ENCODE measurements at places on chromosomes 3 and 15. TPM values are rescaled to one million over a fixed set of nuclear protein-coding genes. Genes with fewer than 3 reads are reported as not detected.

NTRK3 gene
- total RNA-seq: not detected

DNA sequence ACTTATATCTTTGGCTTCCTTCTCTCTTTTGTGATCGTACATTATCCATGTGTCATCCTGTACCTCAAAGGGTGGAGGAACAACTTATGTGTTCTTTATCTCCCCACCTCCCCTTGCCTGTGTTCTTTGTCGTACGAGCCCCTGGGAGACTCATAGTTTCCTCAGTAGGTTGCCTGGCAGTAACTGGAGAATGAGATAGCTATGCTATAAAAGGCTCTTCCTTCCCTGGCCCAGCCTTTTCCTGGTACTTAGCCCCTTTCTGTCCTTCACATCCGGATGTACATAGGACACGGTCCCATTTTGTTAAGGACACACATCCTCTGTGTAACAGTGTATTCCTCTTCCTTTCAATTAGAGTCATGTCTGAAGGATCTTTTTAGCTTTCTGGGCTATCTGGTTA, 32.1 kb downstream of the PLCL2 start:
- DNase-seq: peak; percentile 52

DNA sequence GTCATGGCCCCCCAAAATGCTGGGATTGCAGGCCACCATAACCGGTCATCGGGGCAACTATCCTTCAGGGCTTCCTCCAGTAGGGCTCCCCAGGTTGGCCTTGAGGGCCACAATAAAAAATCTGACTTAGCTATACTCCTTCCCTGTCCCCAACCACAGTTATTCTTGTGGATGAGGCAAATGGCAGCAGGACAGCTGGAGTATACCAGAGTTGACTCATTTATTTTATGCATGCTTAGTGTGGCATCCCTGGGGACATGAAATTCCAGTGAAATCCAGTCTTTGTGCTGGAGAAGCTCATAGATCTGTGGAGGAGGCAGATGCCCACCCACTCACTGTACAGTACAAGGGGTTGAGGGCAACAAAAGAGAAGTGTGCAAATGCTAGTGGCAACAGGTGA, 109.5 kb downstream of the RORA start:
- DNase-seq: no peak

- DNase-seq: peak; percentile 63
These were observed 2.5 kb downstream of the EFCC1 start for GRCh38 chr3:129003578-129004112.

- no peak for DNase-seq
These were observed 388.0 kb downstream of the FOXP1 start for GRCh38 chr3:71195492-71195891.

MEGF11 gene
- not detected for total RNA-seq

DNA sequence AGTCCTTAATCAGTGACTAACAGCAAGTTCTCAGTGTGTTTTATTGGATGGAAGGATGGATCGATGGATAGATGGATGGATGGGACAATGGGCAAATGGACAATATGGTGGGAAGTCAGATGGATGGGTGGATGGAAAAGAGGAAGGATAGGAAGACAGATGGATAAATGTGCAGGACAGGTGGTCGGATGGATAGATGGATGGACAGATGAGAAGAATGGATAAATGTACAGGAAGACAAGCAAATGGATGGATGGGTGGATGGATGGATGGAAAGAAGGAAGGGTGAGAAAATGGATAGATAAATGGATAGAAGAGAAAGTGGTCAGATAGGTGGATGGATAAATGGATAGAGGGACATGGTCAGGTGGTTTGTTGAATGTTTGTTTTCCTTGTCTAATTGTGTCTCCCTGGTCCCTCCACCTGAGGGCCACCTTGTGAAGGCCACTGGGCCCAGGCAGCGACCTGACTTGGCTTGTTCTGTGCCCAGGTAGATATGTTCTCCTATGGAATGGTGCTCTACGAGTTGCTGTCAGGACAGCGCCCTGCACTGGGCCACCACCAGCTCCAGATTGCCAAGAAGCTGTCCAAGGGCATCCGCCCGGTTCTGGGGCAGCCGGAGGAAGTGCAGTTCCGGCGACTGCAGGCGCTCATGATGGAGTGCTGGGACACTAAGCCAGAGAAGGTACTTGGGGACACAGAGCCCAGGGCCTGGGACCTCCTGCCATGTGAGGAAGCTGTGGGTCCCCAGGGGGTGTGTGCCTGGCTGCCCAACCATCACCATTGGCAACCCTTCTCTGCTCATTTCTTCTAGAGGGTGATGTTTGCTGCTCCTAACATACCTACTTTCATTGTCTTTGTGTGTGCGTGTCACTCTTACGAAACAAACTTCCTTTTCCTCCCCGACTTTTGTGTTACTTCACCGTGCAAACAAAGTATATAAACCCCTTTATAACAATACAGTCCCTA, 137.5 kb downstream of the LRRK1 start:
- DNase-seq: no peak

SLC9C1 gene
- not detected for total RNA-seq

DAZL gene
- total RNA-seq: not detected

CTDSPL gene
- 1.7 TPM for total RNA-seq

GRCh38 chr3:50365080-50365841, 5.9 kb upstream of the TMEM115 start:
- DNase-seq: peak; percentile 97

- peak; percentile 84 for DNase-seq
These were observed 142.4 kb upstream of the TLE3 start for GRCh38 chr15:70240082-70240481.

- no peak for DNase-seq
These were observed 37.1 kb upstream of the SLC41A3 start for GRCh38 chr3:126121074-126121473.

DNA sequence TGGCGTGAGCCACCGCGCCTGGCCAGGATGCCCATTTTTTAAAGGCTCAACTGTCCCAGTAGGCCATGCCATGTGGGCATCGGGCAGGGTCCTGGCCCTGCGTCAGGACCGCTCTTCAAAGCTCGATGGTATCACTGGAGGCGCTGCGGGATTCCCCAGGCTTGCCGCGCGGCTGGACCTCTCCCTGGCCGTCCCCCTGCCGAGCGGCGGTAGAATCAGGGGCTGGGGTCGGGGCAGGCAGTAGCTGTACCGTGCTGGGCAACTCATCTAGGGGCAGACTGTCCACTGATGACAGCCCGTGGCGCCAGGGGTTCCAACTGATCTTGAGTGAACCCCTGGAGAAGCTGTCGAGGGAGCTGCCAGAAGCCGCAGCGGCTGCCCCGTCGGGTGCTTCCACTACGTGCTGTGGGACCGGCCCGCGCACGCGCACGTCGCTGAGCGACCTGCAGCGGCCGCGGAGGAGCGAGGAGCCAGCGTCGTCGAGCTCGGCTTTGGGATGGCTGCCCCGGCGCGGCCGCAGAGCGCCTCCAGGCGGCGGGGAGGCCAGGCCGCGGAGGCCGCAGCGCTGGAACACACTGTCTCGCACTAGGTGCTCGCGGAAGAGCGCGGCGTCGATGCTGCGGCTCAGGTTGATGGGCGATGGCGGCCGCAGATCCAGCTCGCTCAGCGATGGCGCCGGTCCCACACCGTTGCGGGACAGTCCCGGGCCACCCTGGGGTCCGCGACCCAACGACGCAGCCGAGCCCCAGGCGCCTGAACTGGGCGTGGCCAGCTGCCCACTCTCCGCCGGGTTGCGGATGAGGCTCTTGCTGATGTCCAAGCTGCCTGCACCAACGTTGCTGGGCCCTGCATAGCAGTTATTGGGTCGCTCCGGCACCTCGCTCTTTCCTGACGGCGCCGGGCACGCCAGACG, 5.8 kb downstream of the PRRT3 start:
- peak; percentile 83 for DNase-seq

DNA sequence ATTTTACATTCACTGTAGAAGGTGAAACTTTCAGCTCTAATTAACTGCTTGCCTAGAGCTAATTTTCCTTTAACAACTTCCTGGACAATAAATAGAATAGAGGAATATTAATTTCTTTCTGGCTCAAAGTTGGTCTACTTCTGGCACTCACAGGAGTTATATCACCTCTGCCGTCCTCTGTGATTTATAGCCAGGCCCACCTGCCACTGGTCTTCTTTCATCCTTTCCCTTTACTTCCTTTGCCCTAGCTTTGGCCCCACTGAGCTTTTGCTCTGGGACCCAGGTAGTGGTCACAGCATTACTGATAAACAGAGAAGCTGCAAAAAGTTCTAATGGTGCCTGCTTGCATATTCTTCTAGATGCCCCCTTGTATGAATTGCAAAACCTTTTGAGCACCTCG, 49.3 kb upstream of the ABHD10 start:
- DNase-seq: no peak

MINAR1 gene
- 0.45 TPM for total RNA-seq

- DNase-seq: no peak
These were observed 65.4 kb downstream of the KCNH8 start for GRCh38 chr3:19213603-19214220.

- DNase-seq: peak; percentile 93
These were observed 2.5 kb upstream of the RFX7 start for GRCh38 chr15:56245871-56246814.

CPLX3 gene
- not detected for total RNA-seq

DNA sequence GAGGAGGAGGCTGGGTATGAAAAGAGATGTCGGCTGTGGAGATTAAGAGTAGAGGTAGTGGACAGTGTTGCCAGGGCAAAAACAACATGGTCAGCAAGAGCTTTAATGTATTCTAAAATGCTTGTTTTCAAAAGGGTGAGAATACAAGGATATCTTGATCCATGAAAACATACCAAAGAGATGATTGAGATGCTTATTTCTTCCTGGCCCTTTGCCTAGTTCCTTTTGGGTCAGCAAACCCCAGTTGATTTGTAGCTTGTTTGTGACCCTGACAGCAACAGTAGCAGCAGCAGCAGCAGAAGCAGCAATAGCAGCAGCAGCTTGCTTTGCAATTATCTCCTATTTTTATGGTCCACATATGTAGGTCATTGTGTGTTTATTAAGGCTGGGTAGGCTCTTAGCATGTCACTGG, 337.3 kb downstream of the LPP start:
- DNase-seq: no peak

CAV3 gene
- not detected for total RNA-seq

GRCh38 chr15:60583194-60583593, 104.3 kb upstream of the ICE2 start:
- DNase-seq: peak; percentile 47

DNA sequence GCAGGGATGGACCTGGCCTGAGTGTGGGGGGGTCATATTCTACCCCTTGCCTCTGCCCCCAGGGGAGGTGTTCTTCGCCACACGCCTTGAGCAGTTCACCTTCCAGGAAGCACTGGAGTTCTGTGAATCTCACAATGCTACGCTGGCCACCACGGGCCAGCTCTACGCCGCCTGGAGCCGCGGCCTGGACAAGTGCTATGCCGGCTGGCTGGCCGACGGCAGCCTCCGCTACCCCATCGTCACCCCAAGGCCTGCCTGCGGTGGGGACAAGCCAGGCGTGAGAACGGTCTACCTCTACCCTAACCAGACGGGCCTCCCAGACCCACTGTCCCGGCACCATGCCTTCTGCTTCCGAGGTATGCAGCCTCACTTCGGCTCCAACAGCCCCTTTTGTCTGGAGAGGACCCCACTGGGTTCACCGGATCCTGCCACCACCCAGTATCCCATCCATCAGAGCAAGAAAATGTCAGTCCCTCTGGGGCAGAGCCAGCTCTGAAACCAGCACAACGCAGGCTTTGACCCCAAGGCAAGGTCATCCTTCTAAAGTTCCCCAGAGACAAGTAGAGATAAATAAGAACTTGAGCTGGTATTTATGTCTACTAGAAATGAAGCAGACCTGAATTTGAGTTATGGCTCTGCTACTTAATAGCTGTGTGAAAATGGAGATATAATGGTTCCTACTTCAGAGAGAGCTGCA, 45.8 kb downstream of the HAPLN3 start:
- no peak for DNase-seq

Data from activated CD8-positive, alpha-beta T cell treated with anti-CD3 and anti-CD28 coated beads for 36 hours (primary cell).